Adrenal gland (tissue), 19 donors: ENCODE measurements at places on chromosomes 6 and 20.

DNA sequence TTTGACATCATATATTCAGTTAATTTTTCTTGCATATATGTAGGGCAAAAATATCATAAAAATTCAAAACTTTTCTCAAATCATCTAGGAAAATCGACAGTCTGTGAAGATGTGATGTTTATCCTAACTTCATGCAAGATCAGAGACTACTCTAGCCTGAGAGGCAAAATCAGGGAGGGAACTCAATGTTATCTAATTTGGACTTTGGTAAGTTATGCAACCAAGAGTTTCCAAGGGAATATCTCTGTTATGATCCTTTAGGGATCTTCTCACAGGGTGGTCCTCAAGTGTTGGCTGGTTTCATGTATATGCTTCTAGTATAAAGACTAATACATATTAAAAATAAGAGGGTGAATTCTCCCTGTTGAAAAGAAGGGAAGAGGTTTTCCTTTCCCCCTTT is 723.9 kb downstream of the KHDRBS2 start:
- no peaks in the 10 kb centered on the region for H3K27me3 ChIP-seq
- H3K4me3 ChIP-seq = no peak overlapping the region
- DNase-seq = no peak
- H3K36me3 ChIP-seq = no peaks in the 10 kb centered on the region

DNA sequence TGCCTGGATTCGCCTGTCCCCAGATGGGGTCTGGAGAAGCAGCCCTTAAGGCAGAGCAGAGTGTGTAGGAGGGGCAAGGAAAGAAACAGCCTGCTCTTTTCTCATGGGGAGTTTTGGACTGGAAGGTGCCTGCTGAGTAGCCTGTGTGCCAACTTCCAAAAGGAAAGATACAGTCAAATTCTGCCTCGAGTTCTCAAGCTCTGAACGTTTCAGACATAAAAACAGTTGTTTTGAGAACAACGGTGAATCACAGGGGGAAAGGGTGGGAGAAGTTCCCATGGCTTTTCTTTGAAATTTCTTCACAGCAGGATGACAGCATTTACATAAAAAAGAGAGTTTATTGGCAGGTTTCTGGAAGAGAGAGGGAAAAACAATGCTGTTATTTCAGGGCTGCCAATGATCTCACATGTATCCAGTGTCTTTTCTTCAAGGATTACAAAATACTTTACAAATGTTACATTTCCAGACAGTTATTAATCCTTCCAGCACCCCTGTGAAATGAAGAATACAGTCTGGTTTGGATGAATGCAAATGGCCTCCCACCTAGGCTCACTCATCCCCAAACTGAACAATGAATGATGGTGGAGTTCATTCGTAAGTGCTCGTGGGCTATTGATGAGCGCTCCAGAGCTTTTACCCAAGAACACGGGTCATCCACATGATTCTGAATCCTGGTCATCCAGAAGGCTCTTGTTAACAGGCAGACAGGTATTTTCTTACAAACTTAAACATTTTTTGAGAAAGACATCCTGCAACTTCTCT is 33.8 kb upstream of the ECI2 start:
- H3K36me3 ChIP-seq = no peaks in the 10 kb centered on the region
- no peaks in the 10 kb centered on the region for H3K27me3 ChIP-seq
- H3K4me3 ChIP-seq = no peak overlapping the region
- H3K27ac ChIP-seq = no peak overlapping the region

GRCh38 chr6:25971187-25971821 is 8.7 kb downstream of the TRIM38 start:
- peaks cover 83% of the 10 kb centered on the region for H3K36me3 ChIP-seq
- DNase-seq = peak; percentile 83
- no peak overlapping the region for H3K4me3 ChIP-seq
- H3K27ac ChIP-seq = no peak overlapping the region

DNA sequence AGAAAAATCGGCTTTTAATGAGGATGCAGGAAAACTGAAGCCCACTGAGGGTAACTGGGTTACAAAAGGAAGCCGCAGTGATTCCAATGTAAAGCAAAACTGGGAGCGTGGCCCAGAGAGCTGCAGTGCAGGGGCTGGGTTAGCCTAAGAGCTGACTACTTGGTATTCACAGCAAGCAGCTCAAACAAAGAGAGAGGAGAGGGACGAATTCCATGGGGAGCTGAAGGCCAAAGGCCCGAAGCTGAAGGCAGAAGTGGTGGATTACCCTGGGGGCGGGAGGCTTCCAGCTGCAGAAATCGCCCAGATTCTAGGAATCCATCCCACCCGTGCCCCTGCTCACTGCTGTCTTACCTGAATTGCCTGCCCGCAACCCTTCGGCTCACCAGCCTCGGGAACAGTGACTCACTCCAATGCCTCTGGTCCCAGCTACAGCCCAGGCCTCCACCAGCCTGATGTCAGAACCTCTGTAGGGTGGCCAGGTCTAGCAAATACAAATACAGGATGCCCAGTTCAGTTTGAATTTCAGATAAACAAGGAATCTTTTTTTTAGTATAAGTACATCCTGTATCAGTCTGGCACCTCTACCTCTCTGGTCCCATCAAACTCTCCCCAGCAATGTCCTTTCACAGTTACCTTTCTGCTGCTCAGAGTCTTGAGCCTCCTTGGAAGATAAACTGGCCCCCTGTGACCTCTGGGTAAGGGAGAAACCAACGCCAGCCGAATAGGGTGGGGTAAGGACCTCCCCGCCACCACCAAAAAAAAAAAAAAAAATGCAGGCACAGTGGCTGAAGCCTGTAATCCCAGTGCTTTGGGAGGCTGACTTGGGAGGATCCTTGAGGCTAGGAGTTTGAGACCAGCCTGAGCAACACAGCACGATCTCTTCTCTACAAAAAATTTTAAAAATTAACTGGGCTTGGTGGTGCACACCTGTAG is 14.6 kb upstream of the ZMYND8 start:
- no peak overlapping the region for H3K27ac ChIP-seq
- H3K4me3 ChIP-seq = no peak overlapping the region
- H3K36me3 ChIP-seq = no peaks in the 10 kb centered on the region
- no peaks in the 10 kb centered on the region for H3K4me1 ChIP-seq

DNA sequence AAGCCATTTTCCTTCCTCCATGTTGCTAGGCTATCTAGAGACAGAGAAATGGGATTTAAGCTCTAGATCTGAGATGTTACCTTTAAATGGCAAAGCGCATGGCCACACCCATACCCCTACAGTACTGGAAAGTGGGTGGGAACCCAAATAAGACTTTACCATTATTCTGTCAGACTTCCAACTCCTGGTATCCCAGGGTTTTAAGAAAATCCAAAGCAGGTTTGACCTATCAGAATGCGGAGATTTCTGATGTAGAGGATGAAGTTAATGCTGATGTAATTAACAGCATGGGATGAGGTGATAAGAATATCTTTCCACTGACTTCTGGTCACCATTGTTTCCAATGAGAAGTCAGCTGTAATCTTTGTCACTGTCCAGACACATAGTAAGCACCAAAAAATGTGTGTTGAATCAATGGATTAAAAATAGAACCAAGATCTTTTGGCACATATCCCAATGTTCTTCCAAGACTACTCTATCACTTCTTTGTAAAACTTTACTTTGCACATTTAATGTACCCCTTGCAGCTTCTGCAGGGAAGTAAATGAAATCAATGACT is 140.8 kb upstream of the INSM1 start:
- H3K27ac ChIP-seq = no peak overlapping the region
- H3K4me1 ChIP-seq = no peaks in the 10 kb centered on the region
- H3K36me3 ChIP-seq = no peaks in the 10 kb centered on the region

- no peaks in the 10 kb centered on the region for H3K4me1 ChIP-seq
- no peak overlapping the region for H3K4me3 ChIP-seq
- no peaks in the 10 kb centered on the region for H3K36me3 ChIP-seq
- no peaks in the 10 kb centered on the region for H3K27me3 ChIP-seq
- no peak for DNase-seq
- H3K27ac ChIP-seq = no peak overlapping the region
Observed at GRCh38 chr20:1757072-1757471, 99.5 kb upstream of the SIRPG start.

DNA sequence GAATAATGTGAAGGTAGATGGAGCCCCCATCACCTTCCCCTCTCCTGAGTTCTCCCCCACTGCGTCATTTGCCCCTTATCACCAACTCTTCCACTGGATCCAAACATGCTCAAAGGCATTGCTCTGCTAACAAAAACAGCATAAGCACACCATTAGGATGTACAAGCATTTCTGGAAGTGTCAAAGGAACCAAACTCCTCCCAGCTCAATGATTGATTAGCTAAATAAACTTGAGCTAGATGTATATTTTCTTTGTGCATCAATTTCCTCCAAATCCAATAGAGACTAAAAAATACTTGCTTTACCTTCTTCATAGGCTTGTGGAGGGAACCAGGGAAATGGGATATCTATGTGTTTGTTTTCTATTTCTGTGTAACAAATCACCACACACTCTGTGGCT is 248.4 kb upstream of the JARID2 start:
- H3K27me3 ChIP-seq = no peaks in the 10 kb centered on the region
- H3K27ac ChIP-seq = no peak overlapping the region
- DNase-seq = no peak
- no peak overlapping the region for H3K4me3 ChIP-seq
- no peaks in the 10 kb centered on the region for H3K36me3 ChIP-seq

DNA sequence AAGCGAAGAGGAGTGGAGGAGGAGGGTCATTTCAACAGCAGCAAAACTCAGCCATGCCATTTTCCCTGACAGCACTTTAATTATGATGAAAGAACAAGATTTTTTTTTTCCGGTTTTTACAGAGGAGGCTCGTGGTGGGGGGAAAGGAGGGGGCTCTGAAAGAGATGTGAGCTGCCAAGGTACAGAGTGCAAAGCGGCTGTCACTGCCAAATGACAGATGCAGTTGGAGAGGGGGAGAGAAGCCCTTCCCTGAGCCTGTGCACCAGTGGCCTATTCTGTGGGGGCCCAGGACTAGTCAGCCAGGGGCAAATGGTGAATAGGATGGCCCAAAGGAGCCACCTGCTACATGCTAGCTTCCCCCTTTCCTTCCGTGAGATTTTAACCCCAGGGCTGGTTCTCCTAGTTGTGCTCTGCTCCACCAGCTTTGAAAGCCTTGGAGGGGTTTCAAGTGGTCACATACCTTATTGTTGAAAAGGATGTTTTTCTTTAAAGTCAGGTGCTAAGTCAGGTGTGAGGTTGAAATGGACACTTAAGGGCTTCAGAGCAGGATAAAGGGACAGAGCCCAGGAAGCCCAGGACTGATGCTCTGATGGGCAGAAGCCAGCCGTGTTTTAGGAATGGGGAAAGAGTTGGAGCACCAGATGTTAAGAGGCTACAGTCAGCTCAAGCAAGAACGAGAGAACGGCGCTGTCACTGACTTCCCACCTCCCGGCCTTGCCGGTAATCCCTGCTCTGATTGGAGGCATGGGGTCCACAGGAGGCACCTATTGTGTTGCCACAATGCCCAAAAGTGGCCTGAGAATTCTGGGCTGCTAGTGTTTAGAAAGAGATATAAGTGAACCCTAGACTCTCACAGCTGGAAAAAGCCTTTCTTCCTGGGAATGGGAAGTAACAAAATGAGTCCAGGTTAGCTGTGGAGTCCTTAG is 24.8 kb downstream of the GNAS start:
- H3K4me3 ChIP-seq = no peak overlapping the region
- no peak overlapping the region for H3K27ac ChIP-seq
- H3K36me3 ChIP-seq = no peaks in the 10 kb centered on the region
- no peak for DNase-seq

DNA sequence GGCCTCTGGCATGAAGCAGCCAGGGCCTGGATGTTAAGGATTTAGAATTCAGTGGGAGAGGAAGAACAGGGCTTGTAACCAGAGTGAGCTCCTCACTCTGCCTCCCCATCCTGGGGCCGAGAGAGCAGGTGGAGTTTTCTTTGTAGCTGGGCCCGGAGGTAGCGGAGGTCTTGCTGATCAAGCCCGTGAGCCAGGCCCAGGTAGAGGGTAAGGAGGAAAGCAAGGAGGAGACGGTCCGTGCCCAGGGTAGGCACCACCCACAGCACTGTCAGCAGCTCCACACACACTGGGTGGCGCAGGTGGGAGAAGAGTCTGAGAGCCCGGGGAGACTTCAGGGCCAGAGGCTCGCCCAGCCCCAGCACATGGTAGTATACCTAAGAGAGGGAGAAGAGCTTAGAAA is 2.1 kb upstream of the PPP1R18 start:
- DNase-seq = no peak
- peaks cover 54% of the 10 kb centered on the region for H3K4me1 ChIP-seq
- H3K27ac ChIP-seq = no peak overlapping the region
- H3K4me3 ChIP-seq = no peak overlapping the region

DNA sequence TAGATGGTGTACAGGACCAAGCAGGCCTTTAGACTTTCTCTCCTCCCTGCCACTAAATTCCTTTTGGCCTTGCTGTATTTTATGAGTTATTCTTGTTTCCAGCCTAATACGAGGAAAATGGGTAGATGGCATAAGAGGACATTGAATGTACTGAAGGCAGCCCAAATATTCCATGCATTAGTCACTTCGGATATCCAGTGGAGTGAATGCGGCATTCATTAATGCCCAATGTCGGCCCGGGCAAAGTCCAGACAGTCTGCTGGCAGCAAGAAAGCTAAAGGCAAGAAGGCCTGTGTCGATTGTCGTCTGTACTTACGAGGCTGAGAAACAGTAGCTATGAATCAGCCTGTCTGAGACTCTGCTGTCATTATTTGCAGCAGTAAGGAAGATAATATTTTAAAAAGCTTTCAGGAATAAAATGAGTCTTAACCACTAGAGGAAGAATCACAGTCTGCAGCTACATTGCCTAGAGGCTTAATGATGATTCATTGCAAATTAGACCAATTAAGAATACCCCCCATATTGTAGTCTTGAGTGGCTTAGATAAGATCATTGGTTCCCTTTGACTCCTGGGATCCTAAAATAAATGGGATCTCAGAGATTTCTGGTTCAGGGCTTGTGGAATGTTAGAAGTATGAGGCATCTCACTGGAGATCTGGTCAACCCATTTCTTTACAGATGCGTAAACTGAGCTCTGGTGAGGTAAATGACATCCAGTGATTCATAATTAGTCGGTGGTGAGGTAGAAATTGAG is 534.1 kb upstream of the JAG1 start:
- H3K27ac ChIP-seq = no peak overlapping the region
- no peaks in the 10 kb centered on the region for H3K36me3 ChIP-seq
- H3K4me1 ChIP-seq = no peaks in the 10 kb centered on the region
- H3K4me3 ChIP-seq = no peak overlapping the region
- DNase-seq = no peak

GRCh38 chr20:59221049-59221706 is 57.6 kb downstream of the ZNF831 start:
- H3K27ac ChIP-seq = peak overlapping the region; percentile 6
- H3K27me3 ChIP-seq = peaks cover 22% of the 10 kb centered on the region
- no peaks in the 10 kb centered on the region for H3K36me3 ChIP-seq
- DNase-seq = no peak
- H3K4me1 ChIP-seq = peaks cover 6% of the 10 kb centered on the region
